Effector memory CD4-positive, alpha-beta T cell (primary cell): ENCODE measurements at places on chromosomes 1 and 21.

DNA sequence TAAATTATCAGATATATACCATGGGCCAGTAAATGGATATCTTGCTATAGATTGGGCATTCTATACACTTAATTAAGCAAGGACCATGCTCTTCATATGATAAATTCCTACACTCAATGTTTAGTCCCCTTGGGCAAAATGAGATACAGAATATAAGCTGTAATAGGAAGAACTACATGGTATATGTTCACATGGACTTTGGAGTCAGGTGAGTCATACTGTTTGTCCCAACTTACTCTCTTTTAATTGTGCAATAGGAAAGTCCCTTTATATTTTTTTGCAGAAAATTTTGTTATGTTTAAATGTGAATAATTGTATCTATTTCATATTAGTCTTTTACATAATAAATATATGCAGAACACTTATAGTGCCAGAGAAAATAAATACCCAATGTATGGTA, 820.2 kb upstream of the ADAMTS5 start:
- DNase-seq, result no peak
- H3K4me3 ChIP-seq, result no peak overlapping the region
- H3K27ac ChIP-seq, result no peak overlapping the region
- no peaks in the 10 kb centered on the region for H3K27me3 ChIP-seq
- no peaks in the 10 kb centered on the region for H3K36me3 ChIP-seq
- H3K4me1 ChIP-seq, result no peaks in the 10 kb centered on the region

- no peaks in the 10 kb centered on the region for H3K27me3 ChIP-seq
- no peaks in the 10 kb centered on the region for H3K36me3 ChIP-seq
- H3K4me3 ChIP-seq, result no peak overlapping the region
- no peaks in the 10 kb centered on the region for H3K4me1 ChIP-seq
Observed at GRCh38 chr1:10646347-10646861, 150.0 kb downstream of the CASZ1 start.

- H3K27me3 ChIP-seq, result no peaks in the 10 kb centered on the region
- no peak overlapping the region for H3K27ac ChIP-seq
- DNase-seq, result no peak
- H3K4me3 ChIP-seq, result no peak overlapping the region
- H3K4me1 ChIP-seq, result no peaks in the 10 kb centered on the region
Observed at GRCh38 chr1:116458695-116459094, 85.7 kb downstream of the ATP1A1 start.

- H3K27ac ChIP-seq, result no peak overlapping the region
- no peak for DNase-seq
- no peaks in the 10 kb centered on the region for H3K4me1 ChIP-seq
- no peaks in the 10 kb centered on the region for H3K36me3 ChIP-seq
Observed at GRCh38 chr1:119544165-119544762, 37.3 kb downstream of the HSD3B1 start.

- H3K27ac ChIP-seq, result no peak overlapping the region
- no peak for DNase-seq
- H3K4me1 ChIP-seq, result no peaks in the 10 kb centered on the region
- H3K27me3 ChIP-seq, result no peaks in the 10 kb centered on the region
Observed at GRCh38 chr1:160971618-160972056, 17.0 kb upstream of the ITLN2 start.

GRCh38 chr1:232628335-232629249, 1.3 kb downstream of the SIPA1L2 start:
- H3K4me1 ChIP-seq, result peaks cover 10% of the 10 kb centered on the region
- no peak for DNase-seq
- H3K36me3 ChIP-seq, result no peaks in the 10 kb centered on the region
- no peak overlapping the region for H3K27ac ChIP-seq
- H3K27me3 ChIP-seq, result no peaks in the 10 kb centered on the region
- H3K4me3 ChIP-seq, result peak overlapping the region; percentile 55

GRCh38 chr1:53411541-53412152, 47.6 kb upstream of the DMRTB1 start:
- H3K4me3 ChIP-seq, result no peak overlapping the region
- H3K4me1 ChIP-seq, result peaks cover 38% of the 10 kb centered on the region
- no peaks in the 10 kb centered on the region for H3K27me3 ChIP-seq
- peak overlapping the region; percentile 76 for H3K27ac ChIP-seq
- no peak for DNase-seq

DNA sequence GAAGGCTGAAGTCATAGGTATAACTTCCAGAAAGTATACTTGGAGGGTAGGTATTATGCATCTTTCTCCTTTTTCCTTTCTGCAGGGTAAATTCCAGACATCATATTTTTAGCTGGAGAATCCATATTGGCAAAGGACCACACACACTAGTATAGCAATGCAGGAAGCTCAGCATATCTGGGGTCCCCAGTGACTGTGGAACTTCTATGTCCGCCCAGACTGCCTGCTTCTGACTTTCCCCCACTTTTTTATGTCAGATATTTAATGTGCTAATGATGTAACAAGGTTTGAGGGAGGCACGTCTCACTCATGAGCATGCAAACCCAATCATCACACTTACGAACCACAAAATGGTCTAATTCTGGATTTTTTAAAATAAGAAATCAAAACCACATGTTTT, 90.4 kb downstream of the BACH1 start:
- DNase-seq, result no peak
- no peak overlapping the region for H3K27ac ChIP-seq
- no peaks in the 10 kb centered on the region for H3K27me3 ChIP-seq
- no peak overlapping the region for H3K4me3 ChIP-seq
- no peaks in the 10 kb centered on the region for H3K36me3 ChIP-seq

GRCh38 chr1:50667272-50667671, 244.0 kb upstream of the DMRTA2 start:
- DNase-seq, result no peak
- H3K36me3 ChIP-seq, result no peaks in the 10 kb centered on the region
- H3K27ac ChIP-seq, result no peak overlapping the region
- no peaks in the 10 kb centered on the region for H3K27me3 ChIP-seq
- no peak overlapping the region for H3K4me3 ChIP-seq

- DNase-seq, result no peak
- peak overlapping the region; percentile 88 for H3K27ac ChIP-seq
- H3K4me3 ChIP-seq, result peak overlapping the region; percentile 46
- peaks cover 23% of the 10 kb centered on the region for H3K4me1 ChIP-seq
- H3K36me3 ChIP-seq, result no peaks in the 10 kb centered on the region
- no peaks in the 10 kb centered on the region for H3K27me3 ChIP-seq
Observed at GRCh38 chr21:36297406-36297937, 22.5 kb upstream of the MORC3 start.

- no peak overlapping the region for H3K27ac ChIP-seq
- no peaks in the 10 kb centered on the region for H3K36me3 ChIP-seq
- H3K4me1 ChIP-seq, result no peaks in the 10 kb centered on the region
- H3K27me3 ChIP-seq, result no peaks in the 10 kb centered on the region
- DNase-seq, result no peak
- no peak overlapping the region for H3K4me3 ChIP-seq
Observed at GRCh38 chr1:92709738-92710137, 75.2 kb downstream of the EVI5 start.

- H3K4me1 ChIP-seq, result peaks cover 14% of the 10 kb centered on the region
- H3K27ac ChIP-seq, result no peak overlapping the region
- H3K4me3 ChIP-seq, result no peak overlapping the region
- DNase-seq, result no peak
- no peaks in the 10 kb centered on the region for H3K36me3 ChIP-seq
Observed at GRCh38 chr1:231931146-231931545, 304.6 kb downstream of the DISC1 start.

DNA sequence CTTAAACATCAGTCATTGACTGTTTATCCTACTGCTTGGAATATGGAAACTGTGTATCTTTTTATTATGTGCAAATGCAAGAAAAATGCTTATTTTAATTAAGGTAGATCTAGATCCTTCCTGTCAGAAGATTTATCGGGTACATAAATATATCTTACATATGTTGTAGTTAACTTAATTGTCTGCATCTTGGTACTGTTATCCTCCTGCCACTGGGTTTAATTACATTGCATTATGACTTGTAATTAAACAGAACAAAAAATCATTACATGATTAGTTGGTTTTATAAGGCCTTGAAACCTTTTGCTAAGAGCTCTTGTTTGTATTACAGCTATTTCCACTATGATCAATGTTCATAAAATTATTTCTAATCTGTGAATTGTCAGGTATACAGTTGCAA, 211.2 kb downstream of the PTGER3 start:
- H3K27me3 ChIP-seq, result no peaks in the 10 kb centered on the region
- no peak overlapping the region for H3K4me3 ChIP-seq
- no peaks in the 10 kb centered on the region for H3K4me1 ChIP-seq
- H3K27ac ChIP-seq, result no peak overlapping the region

- DNase-seq, result no peak
- H3K27me3 ChIP-seq, result no peaks in the 10 kb centered on the region
- H3K4me3 ChIP-seq, result no peak overlapping the region
- H3K27ac ChIP-seq, result no peak overlapping the region
- H3K4me1 ChIP-seq, result no peaks in the 10 kb centered on the region
Observed at GRCh38 chr21:21673959-21674358, 675.8 kb downstream of the NCAM2 start.

DNA sequence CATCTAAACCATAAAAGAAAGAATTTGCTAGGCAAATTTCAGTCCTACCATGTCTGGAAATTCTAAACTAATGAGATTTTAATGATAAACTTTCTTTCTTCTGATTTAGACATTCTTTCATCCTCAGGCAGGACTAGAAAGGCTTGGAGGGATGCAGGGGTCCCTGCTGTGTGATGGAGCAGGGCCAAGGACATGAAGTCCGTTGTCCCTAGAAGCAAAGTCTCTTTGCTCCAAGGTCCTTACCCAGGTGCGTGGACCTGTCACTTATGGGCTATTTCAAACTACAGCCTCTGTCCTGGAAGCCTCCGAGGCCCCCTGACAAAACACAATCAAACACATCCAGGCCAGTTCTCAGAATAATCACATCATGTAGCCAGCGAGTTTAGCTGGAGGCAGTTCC, 26.6 kb downstream of the URB1 start:
- H3K36me3 ChIP-seq, result peaks cover 70% of the 10 kb centered on the region
- no peaks in the 10 kb centered on the region for H3K27me3 ChIP-seq
- H3K27ac ChIP-seq, result no peak overlapping the region
- H3K4me1 ChIP-seq, result no peaks in the 10 kb centered on the region
- no peak for DNase-seq
- H3K4me3 ChIP-seq, result no peak overlapping the region

- H3K27me3 ChIP-seq, result no peaks in the 10 kb centered on the region
- peaks cover 17% of the 10 kb centered on the region for H3K4me1 ChIP-seq
- no peak for DNase-seq
Observed at GRCh38 chr1:53367503-53368313, 39.8 kb upstream of the LRP8 start.

DNA sequence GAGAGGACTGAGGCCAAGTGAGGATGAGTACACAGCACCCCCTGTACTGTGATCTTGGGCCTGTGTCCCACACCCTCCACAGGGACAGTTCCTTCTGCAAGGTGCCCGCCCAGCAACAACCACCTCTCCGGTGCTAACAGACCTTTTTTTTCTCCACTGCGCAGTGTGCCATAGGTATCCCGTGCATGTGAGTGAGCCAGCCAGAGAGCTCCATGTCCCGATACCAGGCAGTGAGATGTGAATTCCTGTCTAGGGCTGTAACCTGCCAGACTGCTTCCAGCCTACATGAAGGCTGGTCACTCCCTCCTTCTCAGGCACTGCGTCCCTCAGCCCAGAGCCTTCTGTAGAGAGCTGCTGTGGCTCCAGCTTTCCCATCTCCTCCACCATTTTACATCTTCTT, 56.9 kb downstream of the PCBP3 start:
- no peak for DNase-seq
- no peak overlapping the region for H3K4me3 ChIP-seq
- no peak overlapping the region for H3K27ac ChIP-seq

DNA sequence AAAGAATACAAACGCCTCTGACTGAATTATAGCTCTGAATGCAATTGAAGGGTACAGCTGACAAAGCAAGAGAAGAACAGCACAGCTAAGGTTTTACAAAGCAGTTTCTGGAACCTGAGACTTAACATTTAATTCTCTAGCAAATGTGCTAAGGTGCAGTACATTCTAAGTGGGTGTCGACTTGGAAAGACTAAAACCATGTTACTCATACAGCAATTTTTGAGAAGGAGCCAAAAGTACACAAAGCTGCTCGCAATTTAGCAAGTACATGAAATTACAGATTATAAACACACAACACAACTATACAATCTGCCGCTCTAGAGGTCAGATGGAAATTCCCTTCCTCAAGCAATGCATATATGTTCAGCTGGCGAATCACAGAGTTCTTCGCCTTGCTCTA, 121.9 kb downstream of the TIAM1 start:
- H3K4me3 ChIP-seq, result no peak overlapping the region
- no peaks in the 10 kb centered on the region for H3K27me3 ChIP-seq
- no peaks in the 10 kb centered on the region for H3K4me1 ChIP-seq
- H3K27ac ChIP-seq, result no peak overlapping the region

GRCh38 chr1:108601708-108602410, 42.0 kb downstream of the EEIG2 start:
- no peaks in the 10 kb centered on the region for H3K4me1 ChIP-seq
- H3K4me3 ChIP-seq, result no peak overlapping the region
- no peaks in the 10 kb centered on the region for H3K27me3 ChIP-seq
- no peak overlapping the region for H3K27ac ChIP-seq

DNA sequence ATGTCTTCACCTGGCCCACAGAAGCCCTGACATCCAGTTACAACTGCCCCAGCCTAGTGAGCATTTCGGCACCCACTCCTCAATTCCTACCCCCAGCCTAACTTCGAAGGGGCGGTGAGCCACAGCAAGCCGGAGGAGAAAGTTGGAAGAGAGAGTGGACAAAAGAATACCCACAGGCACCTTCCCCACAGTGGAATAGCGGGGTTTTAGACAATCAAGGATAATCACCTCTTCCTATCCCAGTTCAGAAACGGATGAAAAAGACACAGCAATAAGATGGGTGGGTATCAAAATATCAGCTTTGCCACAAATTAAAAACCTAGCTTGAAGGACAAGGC, 1.3 kb upstream of the LSS start:
- no peaks in the 10 kb centered on the region for H3K27me3 ChIP-seq
- H3K36me3 ChIP-seq, result peaks cover 6% of the 10 kb centered on the region
- no peak overlapping the region for H3K27ac ChIP-seq
- DNase-seq, result no peak
- H3K4me1 ChIP-seq, result peaks cover 19% of the 10 kb centered on the region
- peak overlapping the region; percentile 67 for H3K4me3 ChIP-seq

DNA sequence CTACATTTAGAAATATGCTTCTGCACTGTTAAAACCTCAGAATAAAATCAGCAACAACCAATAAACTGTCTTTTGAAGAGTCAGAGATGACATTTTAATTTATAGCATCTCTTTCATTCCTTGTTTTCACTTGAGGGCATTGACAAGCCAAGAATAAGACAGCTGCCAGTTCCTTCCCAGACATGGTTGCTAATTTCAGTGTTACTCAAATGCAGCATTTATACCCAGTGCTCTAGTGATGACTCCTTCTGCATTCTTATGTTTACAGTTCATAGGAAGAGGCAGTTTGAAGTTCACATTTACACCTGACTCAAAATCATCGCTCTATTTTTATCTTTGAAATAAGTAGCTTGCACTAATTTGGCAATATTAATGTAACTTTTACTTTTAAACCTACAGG, 44.9 kb downstream of the PLA2G4A start:
- no peaks in the 10 kb centered on the region for H3K36me3 ChIP-seq
- DNase-seq, result no peak
- H3K27me3 ChIP-seq, result no peaks in the 10 kb centered on the region
- no peak overlapping the region for H3K27ac ChIP-seq
